Stimulated activated CD4-positive, alpha-beta T cell treated with anti-CD3 and anti-CD28 coated beads, Interleukin-15, amount 100 ng/mL, for 1 hour (primary cell): ENCODE measurements at places on chromosomes 16 and 17.

- no peak for DNase-seq
Measured at GRCh38 chr17:8038954-8039610, at the start of gene ALOX15B. TSS of gene ALOX15B (plus strand) at chr17:8039059. CDS start at chr17:8039156, 97 bp downstream.

- no peak for DNase-seq
Measured at GRCh38 chr17:42266918-42267766, 9.0 kb downstream of the STAT5B start.

DNA sequence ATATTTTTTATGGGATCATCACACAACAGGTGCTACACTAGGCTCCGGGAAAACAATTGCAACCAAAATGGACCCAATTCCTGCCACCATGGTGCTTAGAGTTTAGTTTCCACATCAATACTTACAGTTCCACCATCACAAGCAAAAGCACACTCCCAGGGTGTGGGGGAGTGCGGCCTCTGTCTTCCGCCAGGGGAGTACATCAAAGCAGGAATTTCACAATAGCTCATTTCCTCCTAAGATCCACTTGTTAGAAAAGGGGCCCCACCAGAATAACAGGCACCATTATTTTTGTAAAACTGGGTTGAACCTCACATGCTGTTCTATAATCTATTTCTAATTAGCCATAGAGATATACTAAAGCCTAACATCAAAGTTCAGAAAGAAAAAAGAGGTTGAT, 44.3 kb upstream of the PSMD7 start:
- DNase-seq, result no peak

DNA sequence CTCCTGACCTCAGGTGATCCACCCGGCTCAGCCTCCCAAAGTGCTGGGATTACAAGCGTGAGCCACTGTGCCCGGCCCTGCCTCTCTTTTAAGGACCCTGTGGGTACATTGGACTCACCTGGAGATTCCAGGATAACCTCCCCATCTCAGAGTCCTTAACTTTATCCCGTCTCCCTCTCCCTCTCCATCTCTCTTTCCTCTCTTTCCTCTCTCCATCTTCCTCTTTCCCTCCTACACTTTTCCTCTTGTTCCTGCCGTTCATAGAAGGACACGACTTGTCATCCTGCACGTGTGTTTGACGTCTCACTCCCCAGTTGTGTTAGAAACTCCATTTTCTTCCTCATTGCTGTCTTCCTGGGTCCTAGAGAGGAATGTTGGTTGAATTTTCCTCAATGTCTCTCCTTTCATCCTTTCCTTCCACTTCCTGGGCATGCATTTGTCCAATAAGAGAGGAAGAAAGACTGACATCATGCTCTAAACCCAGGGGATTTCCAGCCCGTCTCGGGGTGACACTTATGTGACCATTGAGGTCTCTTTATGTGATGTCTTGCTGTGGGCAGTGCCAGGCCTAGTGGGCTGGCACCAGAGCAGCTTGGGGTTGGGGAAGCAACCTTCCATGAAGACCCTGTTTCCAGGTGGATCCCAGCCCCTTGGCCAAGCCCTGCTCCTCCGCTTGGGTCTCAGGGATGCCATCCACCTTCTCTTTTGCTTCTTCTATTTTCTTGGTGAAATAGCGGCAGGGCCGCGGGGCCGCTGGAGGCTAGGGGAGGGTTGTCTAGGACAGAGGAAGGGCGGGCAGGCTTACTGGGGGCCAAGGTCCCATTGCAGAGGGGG, 39.8 kb upstream of the IRF8 start:
- no peak for DNase-seq

- DNase-seq, result no peak
Measured at GRCh38 chr16:914440-914839, 56.3 kb downstream of the LMF1 start.

DNA sequence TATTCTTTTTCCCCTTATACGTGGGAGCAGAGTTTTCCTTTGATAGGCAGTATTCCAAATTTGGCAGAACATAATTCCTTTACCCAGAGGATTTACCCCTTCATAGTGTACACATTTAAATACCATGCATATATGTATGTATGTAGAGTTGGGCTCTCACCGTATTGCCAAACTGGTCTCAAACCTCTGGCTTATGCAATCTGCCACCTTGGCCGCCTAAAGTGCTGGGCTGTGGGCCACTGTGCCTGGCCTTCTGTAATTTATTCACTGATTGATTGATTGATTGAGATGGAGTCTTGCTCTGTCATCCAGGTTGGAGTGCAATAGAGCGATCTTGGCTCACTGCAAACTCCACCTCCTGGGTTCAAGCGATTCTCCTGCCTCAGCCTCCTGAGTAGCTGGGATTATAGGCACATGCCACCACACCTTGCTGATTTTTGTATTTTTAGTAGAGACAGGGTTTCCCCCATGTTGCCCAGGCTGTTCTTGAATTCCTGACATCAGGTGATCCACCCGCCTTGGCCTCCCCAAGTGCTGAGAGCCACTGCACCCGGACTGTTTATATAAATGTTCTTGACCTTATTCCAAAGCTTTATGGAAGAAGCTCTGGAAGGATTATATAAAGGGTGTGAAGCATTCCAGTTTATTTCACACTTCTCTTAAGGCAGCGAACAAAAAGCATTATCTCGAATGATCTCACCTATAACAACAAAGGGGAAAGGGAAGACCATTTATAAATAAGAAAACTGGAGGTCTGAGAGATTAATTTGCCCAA, 14.9 kb downstream of the GLG1 start:
- DNase-seq, result no peak

- no peak for DNase-seq
Measured at GRCh38 chr17:48579760-48580554, 1.8 kb upstream of the HOXB4 start.

DNA sequence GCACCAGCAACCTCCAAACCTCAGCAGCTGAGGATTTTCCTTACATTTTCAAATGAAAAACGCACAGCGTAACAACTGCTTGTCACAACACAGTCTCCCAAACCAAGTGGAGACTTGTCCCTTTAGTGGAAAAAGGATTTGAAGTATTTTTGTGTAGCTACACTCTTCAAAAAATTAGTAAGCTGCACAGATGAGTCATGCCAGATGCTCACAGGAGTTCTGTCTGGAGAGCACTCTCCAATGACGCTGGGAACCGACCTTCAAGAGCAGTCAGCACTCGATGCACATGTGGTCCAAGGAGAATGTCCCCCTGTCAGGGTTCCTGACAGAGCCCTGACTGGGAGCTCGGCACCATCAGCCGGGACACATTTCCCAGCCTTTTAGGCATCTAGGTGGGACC, 39.8 kb downstream of the MAP1LC3B start:
- DNase-seq, result no peak

DNA sequence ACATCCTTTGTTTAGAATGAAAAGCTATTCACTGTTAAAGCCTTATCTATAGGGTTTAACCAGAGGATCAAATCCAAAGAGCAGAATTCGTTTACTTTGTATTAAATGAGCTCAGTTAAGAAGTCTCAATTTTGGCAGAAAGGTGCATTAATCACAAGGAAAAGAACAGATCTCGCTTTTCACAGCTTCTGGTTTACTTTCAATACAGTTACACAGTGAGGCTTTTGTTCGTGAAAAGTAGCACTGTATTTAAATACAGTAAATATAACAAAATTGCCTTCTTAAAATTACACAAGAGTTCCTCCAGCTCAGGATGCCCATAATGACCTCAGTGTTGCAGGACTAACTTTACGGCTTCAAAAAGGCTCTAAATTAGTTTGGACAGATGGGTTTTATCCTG, 669.1 kb upstream of the SALL1 start:
- DNase-seq, result no peak

GRCh38 chr16:1651094-1651973, 26.7 kb upstream of the JPT2 start:
- DNase-seq, result no peak

DNA sequence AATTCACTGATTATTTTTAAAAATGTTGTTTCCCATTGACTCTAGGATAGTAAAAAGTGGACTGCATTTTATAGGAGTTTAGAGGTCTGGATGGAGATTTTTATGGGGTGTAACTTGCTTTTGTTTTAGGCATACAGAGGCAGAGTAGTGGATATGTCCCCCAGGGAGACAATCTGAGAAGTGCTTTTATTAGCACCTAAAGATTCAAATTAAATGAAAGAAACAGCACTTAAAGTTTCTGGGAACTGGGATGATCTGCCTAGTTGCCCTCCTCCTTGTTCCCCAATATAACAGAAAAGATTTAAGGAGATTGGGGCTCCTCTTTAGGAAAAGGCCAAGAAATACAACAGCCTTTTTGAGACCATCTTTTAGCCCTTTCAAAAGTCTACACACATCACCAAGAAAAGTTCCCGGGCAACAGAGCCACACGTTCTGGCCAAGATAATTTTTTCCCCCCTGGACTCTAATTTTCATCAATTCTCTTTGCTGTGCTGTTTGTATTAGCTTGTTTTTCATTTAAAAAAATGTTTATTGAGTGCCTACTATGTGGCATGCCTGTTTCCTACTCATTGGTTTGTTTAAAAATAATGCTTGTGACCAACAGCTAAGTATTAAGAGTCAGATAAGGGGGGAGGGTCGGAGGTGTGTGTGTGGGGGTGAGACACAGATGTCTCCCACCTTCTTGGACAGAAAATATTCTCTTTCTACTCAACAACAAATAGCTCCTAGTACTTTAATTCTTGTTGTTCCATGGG, 2.5 kb upstream of the IGF2BP1 start:
- no peak for DNase-seq

DNA sequence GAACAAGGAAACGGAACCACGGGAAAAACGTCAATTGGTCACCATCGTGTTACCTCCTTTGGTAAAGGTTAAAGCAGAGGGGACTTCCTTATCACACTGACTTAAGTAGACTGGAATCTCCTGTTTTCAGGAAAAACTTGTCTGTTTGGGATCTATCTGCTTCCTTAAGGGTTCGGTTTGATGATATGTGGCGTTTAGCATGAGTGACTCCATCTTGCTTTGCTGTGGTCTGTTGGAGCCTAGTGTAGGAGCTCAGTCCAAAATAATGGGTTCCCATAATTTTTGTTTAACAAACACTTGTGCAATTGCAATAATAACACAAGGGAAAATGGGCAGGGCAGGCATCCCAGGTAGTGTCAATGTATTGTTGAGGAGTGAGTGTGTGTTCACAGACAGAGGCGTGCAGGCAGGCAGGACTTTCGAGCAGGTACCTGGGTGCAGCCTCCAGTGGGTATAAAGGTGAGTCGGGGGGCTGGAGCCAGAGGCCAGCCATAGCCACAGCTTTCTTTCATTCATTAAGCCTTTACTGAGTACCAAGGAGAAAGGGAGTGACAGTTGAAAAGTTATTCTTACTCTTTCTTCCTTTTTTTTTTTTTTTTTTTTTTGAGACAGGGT, 4.3 kb upstream of the ENGASE start:
- no peak for DNase-seq

- DNase-seq, result no peak
Measured at GRCh38 chr17:76088868-76089576, 10.0 kb downstream of the ZACN start.

DNA sequence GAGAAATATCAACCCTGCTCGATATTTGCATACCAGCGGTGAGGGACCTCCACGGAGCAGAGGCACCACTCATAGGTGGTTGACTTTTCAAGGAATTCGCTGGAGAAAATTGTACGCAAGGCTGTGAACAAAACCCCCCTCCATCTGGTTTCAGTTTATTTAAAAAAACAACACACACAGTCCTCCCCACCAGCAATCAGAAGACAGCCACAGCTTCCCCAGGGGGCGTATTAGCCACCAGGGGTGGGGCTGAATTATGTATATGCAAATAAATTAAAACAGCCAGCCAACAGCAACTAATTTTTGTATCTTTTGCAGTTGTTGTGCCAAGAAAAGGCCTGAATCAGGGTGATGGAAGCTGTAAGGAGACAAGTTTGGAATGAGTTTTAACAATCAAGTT, 5.9 kb upstream of the HSD11B2 start:
- DNase-seq, result no peak

GRCh38 chr17:42315402-42316156, 27.3 kb downstream of the STAT5A start:
- no peak for DNase-seq

GRCh38 chr17:74332017-74332650, 6.1 kb downstream of the KIF19 start:
- no peak for DNase-seq

DNA sequence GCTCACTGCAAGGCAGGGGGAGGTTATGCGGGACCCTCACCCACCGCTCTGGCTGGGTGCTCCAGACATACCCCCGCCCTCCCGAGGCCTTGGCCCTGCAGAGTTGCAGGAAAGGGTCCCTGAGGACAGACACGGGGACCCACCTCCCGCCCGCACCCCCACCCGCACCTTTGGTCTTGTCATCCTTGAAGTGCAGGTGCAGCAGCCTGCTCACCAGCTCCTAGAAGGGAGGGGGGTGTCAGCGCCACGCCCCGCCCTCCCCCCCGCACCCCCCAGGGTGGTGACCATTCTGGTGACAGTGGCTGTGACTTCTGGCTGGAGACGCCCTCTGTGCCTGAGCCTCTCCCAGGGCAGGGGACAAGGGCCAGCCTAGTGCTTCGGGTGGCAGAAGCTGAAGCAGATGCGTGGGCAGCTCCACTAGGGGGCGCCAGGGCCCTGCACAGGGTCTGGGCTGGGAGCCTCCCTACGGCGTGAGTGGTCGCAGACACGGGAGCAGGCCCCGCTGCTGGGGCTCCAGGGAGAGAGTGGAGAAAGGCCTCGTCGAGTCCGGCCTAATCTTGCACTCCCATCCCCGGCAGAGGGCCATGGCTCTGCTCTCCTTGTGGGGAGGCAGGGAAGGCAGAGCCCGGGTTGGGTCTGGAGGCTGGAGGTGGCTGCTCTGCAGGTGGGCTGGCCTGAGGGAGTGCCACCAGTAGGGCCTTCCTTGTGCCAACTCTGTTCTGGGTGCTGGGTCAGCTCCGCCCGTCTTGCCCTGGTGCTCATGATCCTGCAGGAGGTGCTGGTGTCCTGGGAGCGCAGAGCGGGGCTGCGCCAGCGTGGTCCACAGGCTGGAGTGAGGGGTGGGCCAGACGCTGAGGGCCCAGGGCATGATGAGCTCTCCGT, 2.7 kb downstream of the CENPX start:
- peak; percentile 56 for DNase-seq

DNA sequence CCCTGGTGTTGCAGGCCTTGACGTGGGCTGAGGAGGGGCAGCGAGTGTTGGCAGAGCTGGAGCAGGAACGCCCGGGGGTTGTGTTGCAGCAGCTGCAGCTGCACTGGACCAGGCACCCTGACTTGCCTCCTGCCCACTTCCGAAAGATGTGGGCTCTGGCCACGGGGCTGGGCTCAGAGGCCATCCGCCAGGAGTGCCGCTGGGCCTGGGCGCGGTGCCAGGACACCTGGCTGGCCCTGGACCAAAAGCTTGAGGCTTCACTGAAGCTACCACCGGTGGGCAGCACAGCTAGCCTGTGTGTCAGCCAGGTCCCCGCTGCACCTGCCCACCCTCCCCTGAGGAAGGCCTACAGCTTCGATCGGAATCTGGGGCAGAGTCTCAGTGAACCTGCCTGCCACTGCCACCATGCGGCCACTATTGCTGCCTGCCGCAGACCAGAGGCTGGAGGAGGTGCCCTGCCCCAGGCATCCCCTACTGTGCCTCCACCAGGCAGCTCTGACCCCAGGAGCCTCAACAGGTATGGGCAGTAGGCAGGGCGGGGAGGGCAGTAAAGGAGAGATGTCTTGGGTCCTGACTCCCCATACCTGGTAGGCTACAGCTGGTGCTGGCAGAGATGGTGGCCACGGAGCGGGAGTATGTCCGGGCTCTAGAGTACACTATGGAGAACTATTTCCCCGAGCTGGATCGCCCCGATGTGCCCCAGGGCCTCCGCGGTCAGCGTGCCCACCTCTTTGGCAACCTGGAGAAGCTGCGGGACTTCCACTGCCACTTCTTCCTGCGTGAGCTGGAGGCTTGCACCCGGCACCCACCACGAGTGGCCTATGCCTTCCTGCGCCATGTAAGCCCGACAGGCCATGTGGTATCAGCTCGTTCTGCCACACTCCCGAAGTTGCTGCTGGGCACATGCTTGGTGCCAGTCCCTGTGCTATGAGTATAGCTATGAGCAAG, 5.6 kb downstream of the PLEKHG4 start:
- DNase-seq, result no peak
